ENCODE measurements at places on chromosomes 4 and X.

DNA sequence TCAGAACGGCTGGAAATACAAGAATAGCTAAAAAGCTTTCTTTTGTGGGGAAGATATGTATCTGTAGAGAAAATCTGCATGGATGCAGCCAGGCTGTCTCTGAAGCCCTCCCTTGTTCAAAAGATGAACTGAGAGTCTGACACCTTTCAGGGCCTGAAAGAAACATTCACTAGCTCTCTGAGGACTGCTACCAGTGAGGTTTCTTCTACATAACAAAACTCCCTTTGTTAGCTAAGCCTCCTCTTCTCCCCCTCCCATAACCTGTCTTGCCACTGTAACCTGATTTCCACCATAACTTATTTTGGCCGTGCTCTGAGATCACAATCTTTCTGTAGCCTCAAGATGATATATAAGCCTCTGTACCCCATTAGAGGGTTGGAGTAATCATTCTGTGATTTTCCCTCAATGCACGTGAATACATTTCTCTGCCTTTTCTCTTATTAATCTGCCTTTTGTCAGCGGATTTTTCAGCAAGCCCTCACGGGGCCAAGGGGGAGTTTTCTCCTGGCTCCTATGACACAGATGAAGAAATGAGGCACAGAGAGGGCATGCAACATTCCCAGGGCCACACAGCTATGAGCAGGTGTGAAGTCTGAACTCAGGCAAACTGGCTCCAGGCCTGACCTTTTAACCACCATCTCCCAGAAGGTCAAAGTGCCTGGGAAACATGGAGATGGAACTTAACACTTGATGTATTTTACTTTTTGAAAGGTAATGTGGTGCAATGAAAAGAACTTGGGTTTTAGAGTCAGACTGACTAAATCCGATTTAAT is 161.6 kb upstream of the PRDX4 start:
- no peak for DNase-seq

- DNase-seq = no peak
Observed at GRCh38 chr4:184907216-184907615, 81.4 kb upstream of the ACSL1 start.

DNA sequence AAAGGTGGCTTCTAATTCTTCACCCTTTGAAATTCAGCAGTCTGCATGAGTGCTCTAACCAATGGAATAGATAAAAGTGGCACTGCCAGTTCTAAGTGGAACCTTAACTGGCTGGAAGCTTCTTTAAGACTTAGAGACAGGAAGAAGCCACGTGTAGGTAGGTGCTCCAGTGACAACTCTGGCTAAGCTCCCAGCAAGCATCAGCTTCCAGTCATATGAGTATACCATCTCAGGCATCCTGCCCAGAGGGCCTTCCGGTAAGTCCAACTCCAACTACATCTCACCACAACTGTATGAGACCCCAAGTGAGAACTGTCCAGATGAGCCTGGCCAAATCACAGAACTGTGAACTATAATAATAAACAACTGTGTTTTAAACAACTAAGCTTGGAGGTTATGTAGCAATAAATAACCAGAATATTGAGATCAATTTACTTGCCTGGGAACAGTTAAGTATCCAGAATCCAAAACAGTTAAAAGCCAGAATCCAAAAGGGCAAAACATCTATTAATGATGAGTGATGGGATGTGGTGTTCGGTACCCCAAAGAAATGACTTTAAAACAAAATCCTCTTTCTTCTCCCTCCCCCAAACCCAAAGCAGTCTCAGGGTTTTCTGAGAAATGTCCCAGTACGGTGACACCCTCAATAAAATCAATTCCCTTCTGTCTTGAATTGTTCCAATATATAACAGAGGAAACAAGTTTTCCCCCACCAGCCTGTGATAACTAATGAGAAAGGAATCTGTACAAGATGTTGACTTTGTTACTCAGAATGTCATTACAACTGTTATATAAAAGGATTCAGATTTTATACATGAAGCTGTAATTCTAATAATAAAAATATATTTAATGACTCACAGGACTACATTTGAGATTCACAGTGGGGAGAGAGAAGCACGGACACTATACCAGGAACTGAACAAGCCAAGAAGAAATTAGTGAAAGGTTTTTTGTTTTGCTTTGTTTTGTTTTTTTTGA is 4.2 kb downstream of the TSPAN5 start:
- DNase-seq = no peak

DNA sequence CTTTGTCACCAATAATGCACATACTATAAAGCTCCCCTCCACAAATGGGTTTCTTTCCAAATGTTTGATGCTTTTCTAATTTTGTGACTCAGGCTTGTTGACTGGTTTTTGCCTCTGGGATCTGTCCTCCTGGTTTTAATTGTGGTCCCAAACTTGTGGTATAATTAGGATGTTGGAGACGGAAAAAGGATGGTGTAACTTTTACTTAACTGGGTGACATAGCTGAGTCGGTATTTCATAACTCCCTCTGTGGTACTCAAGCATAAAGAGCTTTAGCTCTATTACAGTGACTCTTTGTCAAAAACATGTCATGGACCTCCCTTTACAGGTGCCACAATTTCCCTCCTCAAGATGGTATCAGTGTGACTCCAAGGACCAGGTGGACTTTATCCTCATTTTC is 119.7 kb upstream of the RBPJ start:
- no peak for DNase-seq

DNA sequence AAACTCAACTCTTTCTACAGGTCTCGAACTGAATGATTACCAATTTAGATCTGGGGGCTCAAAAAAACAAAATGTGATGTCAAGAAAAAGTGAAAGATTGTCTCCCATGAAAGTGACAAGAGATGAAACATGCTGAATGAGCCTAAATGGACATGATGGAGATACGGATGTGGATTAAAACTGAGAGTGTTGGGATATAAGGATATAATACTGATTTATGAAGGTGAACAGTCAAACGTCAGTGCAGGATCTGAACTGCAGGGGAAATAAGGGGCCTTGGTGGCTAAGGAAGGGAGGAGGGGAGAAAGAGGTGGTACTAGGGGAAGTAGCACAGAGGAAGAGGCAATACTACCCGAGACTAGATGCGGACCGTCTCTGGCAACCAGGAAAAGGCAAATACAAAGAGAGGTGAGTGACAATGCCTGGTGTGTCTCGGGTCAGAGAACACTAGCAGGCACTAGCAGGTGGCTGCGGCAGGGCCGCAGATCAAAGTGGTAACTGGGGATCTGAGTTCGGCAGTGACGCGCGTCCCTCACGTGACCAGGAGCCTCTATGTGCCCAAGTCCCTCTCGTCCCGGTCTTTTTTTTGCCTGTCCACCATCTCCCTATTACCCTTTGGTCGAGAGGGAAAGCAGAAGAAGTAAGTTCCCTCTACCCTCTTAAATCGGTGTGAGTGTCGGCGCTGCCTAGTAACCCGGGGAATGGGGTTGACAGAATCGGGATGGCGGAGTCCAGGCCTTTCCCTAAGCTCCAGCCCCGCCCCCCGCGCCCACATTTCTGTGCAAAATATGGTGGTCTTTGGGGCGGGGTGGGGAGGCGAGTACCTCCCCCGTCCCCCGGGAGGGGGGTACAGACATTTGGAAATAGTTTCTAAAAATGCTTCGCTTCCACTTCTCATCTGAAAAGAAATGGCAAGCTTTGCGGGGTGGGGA is at the start of gene TCEAL1:
Gene TCEAL1 (plus strand): TSS at position 590 of the 932 bp plus-strand sequence. CDS start 942 bp downstream, outside the sequence.
- no peak for DNase-seq

- DNase-seq = no peak
Observed at GRCh38 chrX:48972220-48973164, 848 bp upstream of the KCND1 start.

GRCh38 chr4:87848622-87849351 is 16.0 kb downstream of the MEPE start:
- no peak for DNase-seq

DNA sequence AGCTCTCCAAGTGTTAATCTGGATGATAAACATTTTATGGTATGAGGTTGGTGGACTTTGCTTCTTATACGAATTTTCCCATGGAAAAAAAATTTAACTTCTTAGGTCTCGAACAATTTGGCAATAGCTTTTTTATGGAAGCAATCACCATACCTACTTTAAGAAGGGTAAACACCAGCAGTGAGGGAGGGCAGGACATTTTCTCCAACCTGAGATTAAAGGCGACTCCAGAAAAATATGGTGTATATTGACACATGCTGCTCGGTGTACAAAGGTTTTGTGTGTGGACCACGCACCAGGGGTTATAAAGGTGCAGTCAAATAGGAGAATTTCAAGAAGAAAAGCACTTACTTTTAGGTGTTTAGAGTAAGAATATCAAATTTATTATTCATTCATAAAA is 34.2 kb upstream of the SULT1E1 start:
- DNase-seq = no peak

GRCh38 chr4:117326091-117326490 is 240.7 kb upstream of the TRAM1L1 start:
- DNase-seq = no peak

- DNase-seq = no peak
Observed at GRCh38 chr4:71945791-71946190, 86.0 kb upstream of the NPFFR2 start.

GRCh38 chrX:30779453-30780030 is 109.5 kb downstream of the TAB3 start:
- DNase-seq = no peak

DNA sequence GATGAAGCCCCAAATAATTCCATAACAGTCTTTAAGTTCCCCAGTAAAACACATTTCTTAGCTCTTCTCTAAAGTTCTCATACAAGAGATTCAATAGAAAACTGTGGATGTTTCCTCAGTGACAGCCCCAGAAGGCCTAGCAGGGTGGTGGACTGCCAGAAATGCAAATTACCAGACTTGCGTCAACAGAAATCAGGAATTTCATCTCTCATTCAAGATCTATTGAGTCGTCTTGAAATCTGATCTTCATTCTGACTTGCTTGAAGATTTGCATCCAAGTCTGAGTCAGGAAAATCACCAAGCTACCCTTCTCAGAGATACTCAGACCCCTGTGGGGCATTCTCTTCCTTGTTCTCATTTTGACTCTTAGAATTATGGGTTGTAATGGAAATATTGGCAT is 68.9 kb upstream of the NDP start:
- no peak for DNase-seq

DNA sequence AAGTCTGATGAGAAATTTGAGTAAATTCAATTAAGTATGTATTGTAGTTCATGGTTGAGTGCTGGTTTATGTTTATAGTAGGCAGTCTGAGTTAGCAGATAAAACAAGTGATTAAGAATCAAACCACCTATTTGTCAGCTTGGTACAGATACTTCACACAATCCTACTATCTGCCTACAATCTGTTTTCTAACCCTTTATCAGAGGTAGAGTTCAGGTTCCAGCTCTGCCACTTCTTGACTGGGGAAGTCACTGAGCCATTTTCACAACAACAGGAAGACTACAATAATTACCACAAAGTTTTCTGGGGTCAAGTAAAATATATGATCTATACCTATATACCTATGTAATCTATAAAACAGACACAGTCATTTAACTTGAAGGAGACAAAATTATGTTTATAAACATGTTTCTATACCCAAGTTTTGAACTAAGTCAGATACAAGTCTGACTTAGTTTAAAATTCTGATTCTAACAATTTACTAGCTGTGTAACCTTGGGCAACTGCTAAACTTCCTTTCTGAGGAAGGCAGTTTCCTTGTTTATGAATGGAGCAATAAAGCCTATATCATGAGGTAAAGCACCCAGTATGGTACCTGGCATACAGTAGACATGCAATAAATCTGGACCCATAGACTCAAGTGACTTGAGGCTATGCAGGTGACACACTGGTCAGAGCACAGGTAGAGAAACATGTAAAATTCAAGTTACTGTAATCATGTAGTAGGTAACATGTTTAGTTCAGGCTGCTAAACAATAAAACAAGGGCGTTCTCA is 37.2 kb upstream of the BDH2 start:
- DNase-seq = no peak

- DNase-seq = no peak
Observed at GRCh38 chr4:22680065-22680642, 12.6 kb upstream of the GBA3 start.

DNA sequence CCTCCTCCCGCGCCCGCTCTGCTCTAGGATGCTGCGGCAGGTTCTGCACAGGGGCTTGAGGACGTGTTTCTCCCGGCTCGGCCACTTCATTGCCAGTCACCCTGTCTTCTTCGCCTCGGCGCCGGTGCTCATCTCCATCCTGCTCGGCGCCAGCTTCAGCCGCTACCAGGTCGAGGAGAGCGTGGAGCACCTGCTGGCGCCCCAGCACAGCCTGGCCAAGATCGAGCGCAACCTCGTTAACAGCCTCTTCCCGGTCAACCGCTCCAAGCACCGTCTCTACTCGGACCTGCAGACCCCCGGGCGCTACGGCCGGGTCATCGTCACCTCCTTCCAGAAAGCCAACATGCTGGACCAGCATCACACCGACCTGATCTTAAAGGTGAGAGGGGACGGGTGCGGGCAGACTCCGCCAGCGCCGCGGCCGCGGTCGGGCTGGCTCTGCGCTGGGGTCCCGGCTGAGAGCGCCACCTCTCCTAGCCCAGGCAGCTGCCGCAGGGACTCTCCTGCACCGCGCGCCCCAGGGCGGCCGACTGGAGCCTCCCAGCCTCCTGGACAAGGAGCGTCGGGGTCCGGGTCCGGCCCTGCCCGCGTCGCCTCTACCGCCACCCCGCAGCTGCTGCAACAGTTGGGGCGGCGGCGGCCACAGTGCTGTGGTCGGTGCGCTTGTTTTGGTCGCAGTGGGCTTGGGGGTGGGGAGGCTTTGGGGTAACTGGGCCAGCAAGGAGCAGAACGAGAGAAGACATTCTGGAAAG is at the start of gene PTCHD1:
Gene PTCHD1 (plus strand): TSS at position 2 of the 752 bp plus-strand sequence. CDS start 27 bp downstream, at position 29.
- no peak for DNase-seq

- no peak for DNase-seq
Observed at GRCh38 chr4:118265312-118266144, 87.3 kb downstream of the PRSS12 start.

DNA sequence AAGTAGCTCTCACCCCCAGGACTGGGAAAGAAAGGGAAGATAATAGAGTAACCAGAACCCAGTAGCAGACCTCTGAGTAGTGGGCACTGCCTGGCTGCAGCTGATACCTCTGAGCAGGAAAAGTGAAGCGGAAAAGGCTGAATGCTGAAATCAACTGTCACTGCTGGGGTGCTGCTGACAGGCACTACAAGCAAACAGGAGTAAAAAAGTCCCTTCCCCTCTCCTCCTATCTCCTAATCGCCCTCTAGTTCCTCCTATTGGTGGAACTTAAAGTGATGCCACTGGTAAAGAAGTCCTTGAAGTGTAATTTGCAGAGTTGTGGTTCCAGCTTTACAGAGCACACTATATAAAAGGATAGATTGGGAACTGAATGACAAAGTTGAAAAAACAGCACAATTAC is 32.8 kb upstream of the GLRB start:
- no peak for DNase-seq

DNA sequence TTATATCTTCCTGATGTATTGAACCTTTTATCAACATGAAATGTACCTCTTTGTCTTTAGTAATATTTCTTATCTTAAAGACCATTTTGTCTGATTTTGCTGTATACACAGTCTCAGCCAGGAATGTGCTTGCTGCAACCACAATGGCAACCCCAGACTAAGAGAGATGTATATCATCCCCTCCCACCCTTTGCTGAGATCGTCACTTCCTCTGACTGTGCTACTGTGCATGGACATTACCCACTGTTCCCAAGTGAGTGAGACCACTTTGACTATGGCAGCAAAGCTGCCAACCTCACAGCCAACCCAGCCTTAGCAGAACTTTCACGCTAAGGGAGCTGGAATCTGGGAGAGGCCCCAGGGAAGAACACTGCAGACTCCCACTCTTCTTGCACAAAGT is 46.0 kb downstream of the EIF2S3 start:
- no peak for DNase-seq
